Stimulated activated CD4-positive, alpha-beta T cell treated with anti-CD3 and anti-CD28 coated beads, Interleukin-4, amount 100 ng/mL, for 24 hours (primary cell): ENCODE measurements at places on chromosomes 3 and 15.

DNA sequence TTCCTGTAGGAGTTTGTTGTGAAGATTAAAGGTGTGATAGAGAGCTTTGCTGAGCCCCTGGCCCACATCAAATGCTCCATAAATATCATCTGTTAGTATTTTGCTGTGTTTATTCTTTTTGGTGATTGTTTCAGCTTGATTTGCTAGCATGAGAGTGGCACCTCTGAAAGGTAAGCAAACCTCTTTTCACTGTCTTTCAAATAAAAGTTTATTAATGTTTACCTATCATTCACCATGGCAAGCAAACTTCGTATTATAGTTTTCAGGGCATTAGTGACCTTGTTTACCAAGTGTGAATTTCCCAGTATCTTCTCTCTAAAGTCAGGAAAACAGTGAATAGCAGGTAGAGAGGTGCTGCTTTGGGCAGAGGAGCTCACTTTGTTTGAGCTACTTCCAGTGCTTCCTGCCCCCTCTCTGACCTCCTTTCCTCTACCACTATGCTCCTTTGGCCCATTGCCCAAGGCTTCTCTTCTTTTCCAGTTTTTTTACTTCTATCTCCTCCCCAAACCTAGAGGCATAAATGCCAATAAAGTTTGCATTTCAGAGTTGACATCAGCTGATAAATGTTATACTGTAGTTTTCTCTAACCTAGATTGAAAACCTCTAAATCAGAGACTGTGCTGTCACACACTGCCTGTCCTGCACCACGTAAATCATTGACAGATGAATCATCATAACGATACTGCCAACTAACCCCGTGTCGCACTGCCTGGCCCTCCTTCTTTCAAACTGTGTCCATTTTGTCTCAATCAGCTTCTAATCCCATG, 569.0 kb downstream of the TUSC7 start:
- no peak for DNase-seq

GRCh38 chr3:124768812-124769211, 38.6 kb downstream of the UMPS start:
- DNase-seq: no peak

DNA sequence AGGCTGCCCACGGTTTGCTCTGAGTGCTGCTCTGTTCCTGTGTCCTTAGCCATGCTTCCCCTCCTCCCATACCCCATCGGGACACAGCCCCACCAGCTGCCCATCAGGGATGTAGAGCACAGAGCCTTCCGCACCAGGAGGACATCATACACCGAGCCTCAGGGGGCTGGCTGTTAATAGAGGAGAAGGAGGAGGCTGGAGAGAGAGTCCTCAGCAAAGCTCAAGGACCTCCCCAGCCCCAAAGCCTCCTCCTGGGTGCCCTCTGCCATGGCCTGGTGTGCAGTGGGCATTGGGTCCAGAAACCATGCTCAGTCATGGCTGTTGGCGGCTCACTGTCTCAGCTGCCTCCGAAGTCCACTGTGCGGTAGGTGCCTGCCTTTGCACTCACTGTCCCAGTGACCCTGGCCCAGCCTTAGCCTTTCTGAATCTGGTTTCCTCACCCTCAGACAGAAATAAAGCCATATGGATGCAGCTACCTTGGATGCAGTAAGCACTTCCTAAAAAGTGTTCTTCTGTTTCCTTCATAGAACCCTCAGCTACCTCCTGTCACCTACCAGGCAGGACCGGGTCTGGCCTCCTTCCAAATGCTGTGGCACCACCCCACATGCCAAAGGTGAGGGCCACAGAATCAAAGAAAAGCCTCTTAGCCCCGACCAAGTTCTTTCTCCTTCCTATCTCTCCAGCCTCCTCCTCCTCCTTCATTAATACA, 53.9 kb downstream of the ACAD9 start:
- no peak for DNase-seq

DNA sequence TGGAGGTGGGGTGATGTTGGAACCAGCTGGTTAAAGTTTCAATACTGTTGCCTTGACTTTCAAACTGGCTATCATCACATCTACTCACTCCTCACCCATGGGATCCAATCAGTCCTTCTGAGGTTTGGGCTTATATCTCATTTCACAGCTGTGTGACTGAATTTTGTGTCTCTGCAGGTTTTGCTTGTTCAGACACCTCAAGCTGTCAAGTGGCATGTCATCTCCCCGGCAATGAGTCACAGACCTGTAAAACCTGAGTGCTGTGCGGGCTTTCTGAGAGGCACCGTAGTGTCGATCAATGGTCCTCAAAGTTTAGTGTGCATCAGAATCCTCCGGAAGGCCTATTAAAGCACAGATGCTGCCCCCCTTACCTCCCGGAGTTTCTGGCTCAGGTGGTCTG, 86.4 kb upstream of the RORA start:
- no peak for DNase-seq

DNA sequence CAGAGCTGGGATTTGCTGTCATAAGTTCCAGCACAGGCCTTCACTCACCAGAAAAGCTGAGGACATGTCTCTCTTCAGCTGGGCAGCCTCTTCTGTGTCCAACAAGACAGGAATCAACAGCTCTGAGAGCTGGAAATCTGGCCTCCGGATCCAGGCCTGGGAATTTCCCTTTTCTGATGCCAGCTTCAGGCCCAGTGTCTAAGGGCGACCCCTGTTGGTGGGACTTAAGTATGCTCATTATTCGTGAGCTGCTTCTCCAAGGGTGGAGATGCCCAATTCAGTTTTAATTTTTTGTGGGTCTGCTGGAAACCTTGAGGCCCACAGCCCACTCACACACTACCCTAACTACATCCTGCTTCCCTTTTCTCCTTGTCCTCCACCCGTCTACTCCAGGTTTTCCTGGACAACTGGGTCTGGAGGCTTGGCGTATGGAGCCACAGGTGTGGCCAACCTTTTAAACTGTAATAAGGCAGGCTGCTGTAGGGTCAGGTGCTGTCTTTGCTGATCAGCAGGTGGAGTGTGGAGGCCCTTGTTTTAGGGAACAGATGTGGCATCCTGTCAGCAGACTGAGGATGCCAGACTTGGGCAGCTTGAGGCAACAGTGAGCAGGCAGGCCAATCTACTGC, 2.6 kb upstream of the CEMIP start:
- peak; percentile 74 for DNase-seq

GRCh38 chr3:48038971-48039481, 22.8 kb upstream of the MAP4 start:
- DNase-seq: no peak

DNA sequence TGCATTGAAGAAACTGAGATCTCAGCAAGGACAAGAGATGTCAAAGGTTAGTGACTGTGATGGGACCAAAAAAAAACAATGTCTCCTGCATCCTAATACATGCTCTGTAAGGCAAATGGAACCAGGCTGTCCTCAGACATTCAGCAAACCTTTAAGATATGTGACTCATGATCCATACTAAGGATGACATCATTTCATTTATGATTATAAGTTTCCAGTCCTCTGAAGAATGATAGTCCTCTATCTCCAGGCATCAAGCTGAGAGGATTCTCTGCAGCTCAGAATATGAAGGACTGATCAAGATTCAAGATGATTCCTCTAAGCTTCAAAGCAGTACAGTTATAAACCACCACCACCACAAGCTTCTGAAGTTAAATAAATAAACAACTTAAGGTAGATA, 47.6 kb downstream of the SSR3 start:
- no peak for DNase-seq

DNA sequence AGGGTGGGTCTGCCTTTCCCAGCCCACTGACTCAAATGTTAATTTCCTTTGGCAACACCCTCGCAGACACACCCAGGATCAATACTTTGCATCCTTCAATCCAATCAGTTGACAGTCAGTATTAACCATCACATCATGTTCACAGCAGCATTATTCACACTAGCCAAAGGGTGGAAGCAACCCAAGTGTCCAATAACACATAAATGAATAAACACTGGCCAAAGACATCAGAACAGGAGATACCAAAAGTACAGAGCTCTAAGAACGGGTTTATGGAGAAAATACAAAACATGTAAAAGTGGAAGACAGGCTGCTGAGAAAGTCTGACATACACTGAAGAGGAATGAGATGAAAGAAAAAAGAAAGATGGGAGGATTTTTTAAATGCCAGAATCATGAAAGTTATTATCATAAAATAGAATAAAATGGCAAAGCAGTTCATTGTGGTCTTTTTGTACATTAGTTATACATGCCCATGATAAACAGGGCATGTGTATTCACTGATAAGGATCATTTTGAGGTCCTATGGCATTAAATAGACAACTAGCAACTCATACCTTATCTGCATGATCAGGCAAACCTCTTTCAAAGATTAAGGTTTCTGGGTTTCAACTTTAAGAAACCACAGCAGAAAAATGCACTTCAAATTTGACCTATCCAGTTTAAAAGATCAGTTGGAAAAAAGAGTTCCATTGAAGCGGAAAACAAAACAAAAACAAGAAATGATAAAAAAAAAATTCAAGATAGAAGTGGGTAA, 22.9 kb downstream of the DNAAF4 start:
- no peak for DNase-seq

DNA sequence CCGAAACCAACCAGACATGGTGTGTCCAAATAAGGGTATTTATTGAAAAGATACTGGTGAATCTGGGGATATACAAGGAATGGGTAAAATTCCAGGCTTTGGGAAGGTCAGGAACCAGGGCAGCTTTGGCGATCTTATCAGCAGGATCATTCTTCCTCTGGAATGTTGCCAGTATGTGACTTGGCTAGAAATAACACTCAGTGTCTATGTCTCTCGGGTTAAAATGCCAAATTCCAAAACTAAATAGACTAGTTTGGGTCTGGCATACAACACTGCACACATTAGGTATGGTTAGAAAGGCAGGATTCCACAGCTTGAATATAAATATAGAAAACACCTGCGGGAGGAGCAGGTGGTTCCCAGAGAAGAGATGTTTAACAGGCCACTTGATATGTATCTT, 220.2 kb upstream of the CD96 start:
- no peak for DNase-seq

DNA sequence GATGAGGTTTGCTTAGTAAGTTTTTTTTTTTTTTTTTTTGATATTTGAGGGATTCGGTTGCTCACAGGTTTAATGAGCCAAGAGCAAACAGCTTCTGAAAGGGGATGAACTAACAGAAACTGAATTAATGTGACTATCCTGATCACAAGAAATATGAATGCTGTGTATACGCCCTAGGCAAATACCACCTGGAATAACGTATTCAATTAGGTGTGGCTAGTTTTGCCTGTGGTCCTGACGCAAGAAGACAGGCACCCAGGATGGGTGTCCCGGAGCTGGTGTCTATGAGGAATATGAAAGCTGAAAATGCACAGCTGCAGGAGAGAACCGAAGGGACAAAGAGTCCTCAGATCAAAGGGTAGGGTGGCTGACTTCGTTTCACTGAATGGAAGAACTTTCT, 14.6 kb downstream of the LSG1 start:
- no peak for DNase-seq

- DNase-seq: no peak
Observed at GRCh38 chr15:68206711-68207151, 1.6 kb upstream of the CALML4 start.

DNA sequence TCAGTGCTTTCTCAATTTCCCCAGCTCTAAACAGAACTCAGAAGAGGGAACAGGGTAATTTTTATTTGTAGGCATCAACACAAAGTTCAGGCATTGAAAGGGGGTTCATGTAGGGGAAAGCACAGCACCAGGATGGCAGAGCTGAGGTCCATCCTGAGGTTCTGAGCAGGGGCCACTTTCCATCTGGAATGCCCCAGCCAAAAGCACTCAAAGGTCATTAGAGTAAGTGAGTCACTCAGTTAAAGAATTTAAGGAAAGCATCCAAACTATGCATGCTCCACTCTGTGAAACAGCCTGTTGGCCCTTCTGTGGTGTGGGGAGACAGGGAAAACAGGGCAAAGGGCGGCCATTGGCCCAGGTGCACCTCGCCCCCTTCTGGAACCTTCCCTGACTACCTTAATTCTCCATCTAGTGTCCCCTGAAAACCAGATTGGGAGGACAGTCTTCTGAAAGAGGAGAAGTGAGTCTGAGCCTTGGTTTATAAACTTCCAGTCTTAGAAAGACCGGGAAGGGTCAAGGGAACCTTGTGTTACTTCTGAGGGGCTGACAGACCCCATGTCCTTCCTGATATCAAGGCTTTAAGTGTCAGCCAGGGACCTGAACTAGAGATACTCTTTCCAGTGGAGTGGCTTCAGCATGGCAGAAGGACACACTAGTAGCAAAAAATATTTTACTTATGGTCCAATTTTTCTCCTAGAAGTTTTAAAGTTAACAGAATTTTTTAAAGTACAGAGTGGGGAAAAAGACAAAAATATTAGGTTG, 133.3 kb downstream of the MYLK start:
- DNase-seq: no peak

DNA sequence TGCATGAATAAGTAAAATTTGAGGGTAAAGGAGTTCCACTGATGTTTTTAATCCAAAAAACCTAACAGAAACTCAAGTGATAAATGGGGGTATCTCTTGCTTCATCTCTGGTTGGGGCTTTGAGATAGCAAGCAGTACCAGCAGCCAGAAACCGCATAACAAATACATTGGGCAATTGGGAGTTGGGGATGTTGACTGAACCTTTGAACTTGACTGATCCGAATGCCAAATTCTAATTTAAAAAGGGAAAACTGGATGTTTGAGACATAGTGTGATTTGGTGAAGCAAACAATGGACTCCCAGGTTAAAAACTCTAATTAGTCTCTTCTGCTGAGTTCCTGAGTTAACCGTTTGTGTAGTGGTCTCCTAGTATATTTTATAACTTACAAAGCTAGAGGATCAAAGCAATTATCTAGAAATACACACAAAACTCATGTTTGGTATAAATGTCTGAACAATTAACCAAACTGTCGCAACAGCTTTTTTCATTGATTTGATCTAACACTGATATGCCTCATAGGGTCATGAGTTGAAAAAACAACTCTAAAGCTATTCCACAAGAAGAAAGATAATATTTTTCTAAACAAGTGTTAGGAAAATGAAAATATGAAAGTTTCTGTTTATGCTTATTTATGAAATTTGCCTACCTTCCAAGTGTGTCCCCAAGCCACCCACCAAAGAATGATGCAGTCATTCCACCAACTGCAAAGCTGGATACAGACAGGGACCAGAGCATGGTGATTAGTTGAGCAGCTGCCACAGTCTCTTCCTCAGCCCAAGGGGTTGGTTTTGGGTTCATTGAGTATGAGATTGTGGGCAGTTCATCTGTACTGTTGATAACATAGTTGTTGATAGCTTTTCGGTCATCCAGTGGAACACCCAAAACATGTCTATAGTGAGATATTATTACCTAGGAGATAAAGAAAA, 12.4 kb downstream of the SLC2A2 start:
- no peak for DNase-seq
